ENCODE measurements at places on chromosomes 4 and X. TPM values are rescaled to one million over a fixed set of nuclear protein-coding genes. Genes with fewer than 3 reads are reported as not detected.

EDNRA gene
- 0.69 TPM for total RNA-seq

MAGED4B gene
- total RNA-seq: 1.7 TPM

NDST3 gene
- not detected for total RNA-seq

RBM46 gene
- total RNA-seq: not detected

PDGFC gene
- not detected for total RNA-seq

LONRF3 gene
- total RNA-seq: 3.3 TPM

AKAP4 gene
- total RNA-seq: not detected

POLA1 gene
- total RNA-seq: 26.7 TPM

SFRP2 gene
- total RNA-seq: not detected

MAGEA6 gene
- total RNA-seq: not detected

ITIH6 gene
- total RNA-seq: not detected

ATOH1 gene
- not detected for total RNA-seq

TREX2 gene
- 2.7 TPM for total RNA-seq

PLRG1 gene
- total RNA-seq: 169 TPM

SORCS2 gene
- 0.07 TPM for total RNA-seq

MAGEB16 gene
- not detected for total RNA-seq

DUSP21 gene
- not detected for total RNA-seq

JAKMIP1 gene
- total RNA-seq: 33.7 TPM

C1QTNF7 gene
- not detected for total RNA-seq

FAM53A gene
- total RNA-seq: 4.0 TPM

CD99 gene
- total RNA-seq: 148 TPM

MAGEA2B gene
- total RNA-seq: not detected

WDR13 gene
- 59.9 TPM for total RNA-seq

GABRE gene
- total RNA-seq: not detected

GABRG1 gene
- total RNA-seq: not detected

CXXC4 gene
- not detected for total RNA-seq

CYP2U1 gene
- total RNA-seq: 2.8 TPM

EPHA5 gene
- not detected for total RNA-seq

ADGRL3 gene
- not detected for total RNA-seq

SMIM10L2A gene
- total RNA-seq: 0.24 TPM

ATP1B4 gene
- total RNA-seq: not detected

SPANXD gene
- total RNA-seq: not detected

PLS3 gene
- 1.3 TPM for total RNA-seq

C4orf50 gene
- 0.14 TPM for total RNA-seq

CLCN5 gene
- 4.2 TPM for total RNA-seq

OTC gene
- total RNA-seq: not detected

TRAPPC2 gene
- total RNA-seq: 26.2 TPM

F8A2 gene
- total RNA-seq: not detected

SPANXC gene
- not detected for total RNA-seq

CENPVL2 gene
- not detected for total RNA-seq

XAGE1A gene
- not detected for total RNA-seq

YY2 gene
- 1.1 TPM for total RNA-seq

KLHL13 gene
- 1.6 TPM for total RNA-seq

MAGEA9B gene
- not detected for total RNA-seq

Measured in activated T-cell treated with anti-CD3 and anti-CD28 coated beads, Interleukin-2, amount 50 U/mL, for 72 hours (primary cell).